ENCODE measurements at places on chromosomes 3 and 15.

GRCh38 chr3:7075117-7075516 lies 214.2 kb downstream of the GRM7 start:
- DNase-seq: no peak

DNA sequence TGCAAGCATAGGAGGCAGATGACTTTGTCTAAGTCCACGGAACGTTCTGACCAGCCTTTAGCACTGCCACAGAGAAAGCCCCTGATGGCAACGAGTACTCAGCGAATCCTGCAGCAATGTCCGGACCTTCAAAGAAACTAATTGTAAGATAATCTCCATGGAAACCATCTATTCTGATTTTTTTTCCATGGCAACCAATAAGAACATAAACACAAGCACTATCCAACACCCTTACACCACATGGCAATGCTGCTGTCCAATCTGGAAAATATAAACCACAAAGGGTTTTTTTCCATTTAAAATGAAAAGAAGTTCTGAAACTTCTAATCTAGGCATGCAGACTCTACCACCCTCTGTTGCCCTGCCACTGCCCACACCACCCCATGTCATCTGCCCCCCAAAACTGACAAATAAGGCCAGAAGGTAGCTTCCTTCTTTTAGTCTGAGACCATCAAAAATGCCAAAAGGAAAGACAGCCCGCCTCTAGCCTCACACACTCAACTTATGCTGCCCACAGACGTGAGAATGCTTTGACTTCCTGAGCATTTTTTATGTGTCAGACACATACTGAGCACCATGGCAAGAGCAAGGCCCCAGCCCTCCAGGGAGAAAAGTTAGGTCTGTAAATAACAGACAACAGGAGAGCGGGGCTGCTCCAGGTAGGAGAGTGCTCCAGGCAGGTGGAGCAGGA lies 44.5 kb downstream of the POC1A start:
- no peak for DNase-seq

DNA sequence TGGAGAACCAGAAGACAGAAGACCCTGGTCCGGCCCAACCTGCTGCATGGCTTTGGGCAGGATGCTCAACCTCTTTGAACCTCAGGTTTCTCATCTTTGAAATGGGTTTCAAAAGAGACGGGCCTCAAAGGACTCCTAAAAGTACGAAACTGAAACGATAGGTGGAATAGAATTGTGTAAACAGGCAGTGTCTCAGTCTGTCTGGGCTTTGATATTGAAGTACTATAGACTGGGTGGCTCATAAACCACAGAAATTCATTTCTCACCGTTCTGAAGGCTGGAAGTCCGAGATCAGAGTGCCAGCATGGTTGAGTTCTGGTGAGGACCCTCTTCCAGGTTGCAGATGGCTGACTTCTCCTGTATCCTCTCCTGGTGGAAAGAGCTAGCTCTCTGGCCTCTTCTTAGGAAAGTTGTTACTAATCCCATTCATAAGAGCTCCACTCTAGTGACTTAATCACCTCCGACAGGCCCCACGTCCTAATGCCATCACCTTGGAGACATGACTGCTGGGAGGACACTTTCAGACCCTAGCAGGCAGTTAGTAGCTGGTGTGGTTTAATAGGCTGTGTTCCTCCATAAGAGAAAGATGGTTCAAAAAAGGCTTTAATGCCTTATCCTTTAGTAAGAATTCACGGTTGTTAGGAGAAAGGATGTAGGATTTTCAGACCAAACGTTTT lies 35.7 kb downstream of the SSUH2 start:
- DNase-seq: no peak

DNA sequence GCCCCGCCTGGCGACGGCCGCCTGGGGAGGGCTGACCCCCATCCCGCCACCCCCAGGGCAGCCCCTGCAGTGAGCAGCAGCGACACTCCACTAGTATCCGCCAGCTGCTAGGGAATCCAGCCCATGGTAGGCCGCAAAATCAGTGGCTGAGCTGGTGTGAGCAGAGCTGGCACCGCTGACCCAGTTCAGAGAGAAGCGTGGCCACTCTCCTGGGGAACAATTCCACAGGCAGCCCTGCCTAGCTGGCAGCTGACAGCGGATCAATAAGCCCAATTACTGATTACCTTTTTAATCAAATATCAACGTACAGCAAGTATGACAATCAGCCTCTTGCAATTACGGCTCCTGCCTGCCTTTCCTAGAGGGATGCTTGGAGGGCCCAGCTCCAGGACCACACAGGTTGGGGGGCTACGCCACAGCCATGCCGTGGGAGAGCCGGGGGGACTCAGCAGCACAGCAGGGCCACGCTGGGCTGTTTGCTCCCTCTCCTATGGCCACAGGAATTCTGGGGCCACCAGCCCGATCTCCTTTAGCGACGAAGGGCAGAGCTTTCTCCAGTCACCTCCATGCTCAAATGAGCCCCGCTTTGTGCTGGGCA lies 13.9 kb downstream of the DNAJB8 start:
- no peak for DNase-seq

DNA sequence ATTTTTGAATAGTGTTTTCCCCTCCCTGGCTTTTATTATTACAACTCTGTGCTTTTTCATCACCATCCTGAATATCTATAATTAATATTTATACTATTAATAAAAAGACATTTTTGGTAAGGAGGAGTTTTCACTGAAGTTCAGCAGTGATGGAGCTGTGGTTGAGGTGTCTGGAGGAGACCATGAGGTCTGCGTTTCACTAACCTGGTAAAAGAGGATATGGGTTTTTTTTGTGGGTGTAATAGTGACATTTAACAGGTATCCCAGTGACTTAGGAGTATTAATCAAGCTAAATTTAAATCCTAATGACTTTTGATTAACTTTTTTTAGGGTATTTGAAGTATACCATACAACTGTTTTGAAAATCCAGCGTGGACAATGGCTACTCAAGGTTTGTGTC lies 24.4 kb downstream of the CTNNB1 start:
- no peak for DNase-seq

DNA sequence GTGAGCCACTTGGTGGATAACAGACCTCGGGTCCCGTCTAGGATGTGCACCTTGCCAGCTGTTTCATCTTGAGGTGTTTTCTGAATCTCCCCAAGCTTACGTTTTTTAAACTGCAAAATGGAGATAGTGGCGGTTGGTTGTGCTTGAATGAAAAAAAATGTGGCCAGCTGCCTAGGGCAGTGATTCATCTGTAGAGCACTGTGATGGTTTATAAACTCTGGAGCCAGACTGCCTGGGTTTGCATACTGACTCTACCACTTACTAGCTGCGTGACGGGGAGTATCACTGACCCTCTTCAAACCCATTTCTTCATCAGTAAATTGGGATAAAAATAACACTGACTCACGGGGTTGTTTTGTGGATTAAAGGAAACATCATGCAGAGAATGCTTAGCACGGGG lies 159.1 kb downstream of the CHL1 start:
- DNase-seq: no peak

DNA sequence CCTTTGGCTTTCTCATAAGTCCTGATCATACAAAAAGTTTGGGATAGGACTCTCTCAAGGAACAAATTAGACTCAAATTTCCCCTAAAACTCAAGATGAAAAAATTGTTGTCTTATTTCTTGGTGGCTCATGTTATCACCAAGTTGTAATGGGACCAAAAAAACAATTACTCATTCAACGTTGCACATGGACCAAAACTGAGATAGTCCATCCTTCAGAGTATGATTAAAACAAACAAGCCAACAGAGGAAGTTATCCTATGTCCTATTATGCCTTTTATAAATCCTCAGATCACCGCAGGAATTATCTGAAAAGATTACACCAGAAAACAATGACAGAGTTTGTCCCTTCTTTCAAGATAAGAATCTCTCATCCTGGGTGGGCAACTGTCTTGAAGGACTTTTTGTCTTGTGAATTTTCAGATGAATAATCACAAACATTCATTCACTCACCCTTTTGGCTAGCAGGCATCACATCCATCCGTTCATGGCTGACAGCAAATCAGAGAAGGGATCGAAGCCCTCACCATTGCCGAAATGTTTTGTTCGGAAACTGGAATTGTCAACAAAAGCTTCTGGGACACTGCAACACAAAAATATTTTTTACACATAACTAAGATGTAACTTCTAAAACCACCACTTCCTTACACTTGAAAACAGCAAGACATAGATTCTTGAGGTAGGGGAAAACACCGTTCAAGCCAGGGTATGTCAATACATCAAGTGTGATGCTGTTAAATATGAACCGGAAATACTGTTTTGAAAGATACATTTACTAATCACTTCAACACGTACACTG lies 90.4 kb downstream of the FOXP1 start:
- DNase-seq: no peak
